ENCODE measurements at places on chromosomes 2 and 18. TPM values are rescaled to one million over a fixed set of nuclear protein-coding genes. Genes with fewer than 3 reads are reported as not detected.

DNA sequence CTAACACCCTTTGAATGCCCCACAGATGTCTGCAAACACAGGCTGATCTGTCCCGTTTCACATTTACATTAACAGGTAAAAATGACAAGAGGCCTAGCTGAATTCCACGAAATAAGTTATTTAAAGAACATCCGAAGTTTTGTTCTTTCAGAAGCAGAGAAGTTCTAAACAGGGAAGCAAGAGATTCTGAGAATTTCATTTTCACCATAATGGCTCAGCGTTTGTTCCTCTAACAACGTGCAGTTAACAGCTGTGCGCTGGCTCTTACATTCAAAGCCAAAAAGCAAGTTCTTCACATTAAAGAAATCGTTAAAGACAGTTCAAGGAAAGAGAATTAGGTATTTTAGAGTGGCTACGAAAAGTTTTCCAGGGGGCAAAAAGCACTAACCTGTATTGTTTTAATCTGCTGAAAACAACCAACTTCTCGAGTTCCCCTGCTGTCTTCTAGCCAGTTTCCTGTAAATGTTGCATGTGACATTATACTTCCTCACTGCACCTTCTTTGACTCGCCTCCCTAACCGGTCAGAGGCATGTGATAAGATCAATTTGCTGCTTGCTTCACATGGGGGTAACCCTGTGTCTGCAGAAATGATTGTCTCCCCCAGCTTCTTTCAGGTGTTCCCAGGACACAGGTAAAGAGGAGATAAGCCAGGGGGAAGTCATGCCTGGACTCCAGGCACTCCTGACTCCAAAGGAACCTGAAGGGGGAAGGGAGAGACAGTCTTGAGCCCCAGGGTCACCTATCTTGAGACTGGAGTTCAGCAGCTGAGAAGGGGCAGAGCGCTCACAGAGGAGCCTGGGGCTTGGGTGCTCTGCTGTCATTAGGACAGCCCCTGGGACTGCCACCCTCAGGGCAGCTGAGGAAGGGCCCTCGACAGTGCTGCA is 36.8 kb upstream of the WIPF1 start:
- no peaks in the 10 kb centered on the region for H3K27me3 ChIP-seq
- peak overlapping the region; percentile 68 for H3K27ac ChIP-seq
- H3K36me3 ChIP-seq, result no peaks in the 10 kb centered on the region

- no peak overlapping the region for H3K4me3 ChIP-seq
- H3K4me1 ChIP-seq, result peaks cover 15% of the 10 kb centered on the region
- H3K36me3 ChIP-seq, result no peaks in the 10 kb centered on the region
- no peaks in the 10 kb centered on the region for H3K27me3 ChIP-seq
- no peak for DNase-seq
Observed at GRCh38 chr2:74007121-74007520, 22.4 kb downstream of the TET3 start.

- H3K27ac ChIP-seq, result no peak overlapping the region
- H3K4me3 ChIP-seq, result no peak overlapping the region
- no peaks in the 10 kb centered on the region for H3K27me3 ChIP-seq
- no peaks in the 10 kb centered on the region for H3K4me1 ChIP-seq
- DNase-seq, result no peak
- no peaks in the 10 kb centered on the region for H3K36me3 ChIP-seq
Observed at GRCh38 chr2:216279459-216279858, 92.8 kb downstream of the MARCHF4 start.

DNA sequence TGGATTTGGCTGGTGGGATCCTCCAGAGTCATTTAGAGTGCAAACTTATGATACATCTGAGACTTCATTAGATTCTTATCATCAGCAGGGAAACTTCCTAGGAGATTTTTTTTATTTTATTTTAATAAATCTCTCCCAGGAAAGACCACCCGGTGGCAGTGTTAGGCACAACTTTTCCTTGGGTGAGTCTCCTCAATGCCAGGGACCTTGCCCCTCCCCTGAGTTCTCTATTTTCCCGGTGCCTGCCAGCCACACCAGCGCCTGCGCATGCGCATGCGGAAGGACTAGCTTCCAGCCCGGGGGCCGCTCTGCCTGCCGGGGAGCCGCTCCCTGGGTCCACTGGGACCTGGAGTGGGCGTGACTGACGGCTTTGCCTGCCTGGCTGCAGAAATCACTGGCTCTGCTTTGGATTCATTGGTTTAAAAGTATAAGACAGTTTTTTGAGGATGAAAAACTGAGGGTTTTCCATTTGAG is 86.6 kb downstream of the TMEM182 start:
- H3K27me3 ChIP-seq, result no peaks in the 10 kb centered on the region
- no peak overlapping the region for H3K27ac ChIP-seq
- no peak overlapping the region for H3K4me3 ChIP-seq
- H3K4me1 ChIP-seq, result no peaks in the 10 kb centered on the region

- no peaks in the 10 kb centered on the region for H3K36me3 ChIP-seq
- DNase-seq, result no peak
- H3K4me3 ChIP-seq, result no peak overlapping the region
- H3K27me3 ChIP-seq, result no peaks in the 10 kb centered on the region
Observed at GRCh38 chr2:232321156-232321816, 57.3 kb upstream of the ALPP start.

DNA sequence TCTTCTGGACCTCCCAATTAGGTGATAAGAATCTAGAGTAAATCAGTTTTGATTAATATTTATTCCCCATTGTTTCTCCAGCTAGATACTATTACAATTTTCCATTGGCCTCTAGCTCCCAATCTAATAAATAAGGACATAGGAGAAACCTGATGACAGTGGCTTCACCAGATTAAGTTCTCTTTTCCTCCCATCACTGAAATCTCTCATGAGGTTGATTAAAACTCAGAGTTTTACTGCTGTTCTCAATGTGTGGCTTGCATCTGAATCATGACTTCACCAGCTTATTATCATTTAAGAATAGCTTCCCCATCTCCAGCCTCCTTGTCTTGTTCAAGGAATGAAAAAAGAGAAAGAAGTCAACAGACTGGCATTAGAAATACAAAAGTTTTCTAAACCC is 3.9 kb upstream of the CCDC102B start:
- H3K4me1 ChIP-seq, result no peaks in the 10 kb centered on the region
- H3K27ac ChIP-seq, result no peak overlapping the region
- DNase-seq, result no peak
- H3K4me3 ChIP-seq, result no peak overlapping the region
- no peaks in the 10 kb centered on the region for H3K36me3 ChIP-seq

GRCh38 chr18:74284980-74285355 is 6.8 kb downstream of the CYB5A start:
- no peaks in the 10 kb centered on the region for H3K36me3 ChIP-seq
- H3K27ac ChIP-seq, result peak overlapping the region; percentile 85
- DNase-seq, result no peak
- peaks cover 8% of the 10 kb centered on the region for H3K4me1 ChIP-seq

GRCh38 chr2:199490049-199490448 is 32.3 kb upstream of the SATB2 start:
- H3K27ac ChIP-seq, result no peak overlapping the region
- no peaks in the 10 kb centered on the region for H3K36me3 ChIP-seq
- DNase-seq, result no peak
- H3K4me3 ChIP-seq, result no peak overlapping the region
- no peaks in the 10 kb centered on the region for H3K4me1 ChIP-seq

- no peak for DNase-seq
- no peaks in the 10 kb centered on the region for H3K36me3 ChIP-seq
- peak overlapping the region; percentile 70 for H3K4me3 ChIP-seq
- H3K27me3 ChIP-seq, result peaks cover 30% of the 10 kb centered on the region
- H3K27ac ChIP-seq, result peak overlapping the region; percentile 90
Observed at GRCh38 chr18:5893956-5894610, 1.2 kb downstream of the TMEM200C start.

DNA sequence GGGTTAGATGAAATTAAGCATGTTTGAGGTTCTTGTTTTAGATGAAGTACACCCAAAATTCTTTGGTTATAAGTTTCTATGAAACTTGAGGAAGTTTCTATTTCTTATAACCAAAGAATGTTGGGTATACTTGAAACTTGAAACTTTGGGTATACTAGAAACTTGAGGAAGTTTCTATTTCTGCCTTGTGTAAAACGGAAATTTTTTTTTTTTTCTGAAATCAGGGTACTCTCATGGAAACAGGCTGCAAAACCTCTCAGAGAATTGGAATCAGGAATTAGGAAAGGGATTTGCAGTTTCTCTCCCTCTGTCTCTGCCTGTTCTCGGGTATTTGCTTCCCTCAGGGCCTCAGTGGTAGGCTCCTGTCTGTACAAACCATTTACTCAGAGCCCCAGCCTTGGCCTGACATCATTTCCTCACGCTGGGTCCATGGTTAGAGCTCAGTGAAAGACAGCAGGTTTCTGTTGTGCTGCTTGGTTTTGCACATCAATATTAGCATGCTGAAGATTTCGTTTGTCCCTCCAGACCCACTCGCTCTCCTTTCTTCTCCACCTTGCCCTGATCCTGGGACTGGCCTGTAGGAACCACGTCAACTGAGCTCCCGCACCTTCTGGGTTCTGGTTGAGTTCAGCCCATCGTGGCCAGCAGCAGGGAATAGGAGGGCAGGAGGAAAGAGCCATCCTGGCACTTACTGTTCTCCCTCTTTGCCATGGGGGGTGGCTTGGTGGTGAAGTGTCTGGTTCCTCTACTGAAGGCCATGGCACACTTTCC is 106.4 kb downstream of the POLR1A start:
- H3K36me3 ChIP-seq, result no peaks in the 10 kb centered on the region
- peak overlapping the region; percentile 37 for H3K27ac ChIP-seq
- no peak overlapping the region for H3K4me3 ChIP-seq
- no peaks in the 10 kb centered on the region for H3K27me3 ChIP-seq

DNA sequence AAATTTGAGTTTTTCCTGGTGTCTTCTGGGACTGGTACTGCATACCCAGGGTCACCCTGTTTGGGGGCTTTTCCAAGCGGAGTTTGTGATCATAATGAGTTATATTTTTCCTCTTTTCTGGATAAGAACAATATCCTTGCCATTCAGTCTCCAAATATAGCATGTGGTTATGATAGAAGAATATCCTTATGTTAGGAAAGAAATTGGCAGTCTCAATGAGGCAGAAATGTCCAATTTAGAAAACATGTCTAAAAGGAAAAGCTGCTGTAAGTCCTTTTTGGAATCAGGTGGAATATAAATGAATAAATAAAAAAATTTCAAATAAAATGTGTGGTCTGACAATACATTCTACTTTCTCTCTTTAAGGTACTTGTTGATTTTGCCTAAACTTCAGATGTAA is 36.2 kb downstream of the SPATS2L start:
- no peak for DNase-seq
- H3K36me3 ChIP-seq, result no peaks in the 10 kb centered on the region
- peaks cover under 1% of the 10 kb centered on the region for H3K4me1 ChIP-seq

- no peaks in the 10 kb centered on the region for H3K36me3 ChIP-seq
- no peak for DNase-seq
- no peak overlapping the region for H3K27ac ChIP-seq
- H3K27me3 ChIP-seq, result no peaks in the 10 kb centered on the region
Observed at GRCh38 chr2:10307561-10308156, 5.0 kb downstream of the HPCAL1 start.

GRCh38 chr18:78454221-78454620 is 525.4 kb upstream of the SALL3 start:
- H3K4me3 ChIP-seq, result no peak overlapping the region
- no peak overlapping the region for H3K27ac ChIP-seq
- no peaks in the 10 kb centered on the region for H3K4me1 ChIP-seq
- DNase-seq, result no peak
- no peaks in the 10 kb centered on the region for H3K27me3 ChIP-seq
- H3K36me3 ChIP-seq, result no peaks in the 10 kb centered on the region

GRCh38 chr2:14700753-14701152 is 68.2 kb downstream of the LRATD1 start:
- no peaks in the 10 kb centered on the region for H3K4me1 ChIP-seq
- no peaks in the 10 kb centered on the region for H3K27me3 ChIP-seq
- H3K4me3 ChIP-seq, result no peak overlapping the region
- no peaks in the 10 kb centered on the region for H3K36me3 ChIP-seq
- H3K27ac ChIP-seq, result no peak overlapping the region
- no peak for DNase-seq

DNA sequence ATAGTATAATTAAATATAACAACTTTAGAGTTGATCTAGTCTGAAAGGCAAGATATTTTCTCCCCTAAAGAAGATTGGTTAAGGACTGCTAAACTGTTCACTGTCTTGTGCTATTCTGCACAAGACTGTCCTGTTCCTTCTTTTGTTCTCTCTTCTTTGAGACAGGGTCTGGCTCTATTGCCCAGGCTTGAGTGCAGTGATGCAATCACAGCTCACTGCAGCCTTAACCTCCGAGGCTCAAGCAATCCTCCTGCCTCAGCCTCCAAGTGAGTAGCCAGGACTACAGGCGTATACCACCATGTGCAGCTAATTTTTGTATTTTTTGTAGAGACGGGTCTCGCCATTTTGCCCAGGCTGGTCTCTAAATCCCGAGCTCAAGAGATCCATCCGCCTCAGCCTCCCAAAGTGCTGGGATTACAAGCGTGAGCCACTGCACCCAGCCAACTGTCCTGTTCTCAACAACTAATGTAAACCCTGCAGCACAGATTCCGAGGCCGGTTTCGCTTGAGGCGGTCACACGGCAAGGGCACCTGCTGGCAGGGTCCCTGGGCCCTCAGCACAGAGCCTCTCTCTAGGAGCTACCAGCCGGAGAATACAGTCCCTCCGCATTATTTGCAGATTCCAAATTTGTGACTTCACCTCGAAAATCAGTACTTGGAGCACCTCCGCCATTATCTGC is 16.4 kb downstream of the PXDN start:
- peaks cover 6% of the 10 kb centered on the region for H3K4me1 ChIP-seq
- H3K27ac ChIP-seq, result peak overlapping the region; percentile 61
- no peak overlapping the region for H3K4me3 ChIP-seq
- DNase-seq, result peak; percentile 13
- no peaks in the 10 kb centered on the region for H3K27me3 ChIP-seq
- H3K36me3 ChIP-seq, result no peaks in the 10 kb centered on the region

- H3K27me3 ChIP-seq, result no peaks in the 10 kb centered on the region
- no peak overlapping the region for H3K27ac ChIP-seq
- no peak for DNase-seq
- no peaks in the 10 kb centered on the region for H3K4me1 ChIP-seq
Observed at GRCh38 chr2:33673937-33674336, 74.8 kb upstream of the FAM98A start.

GRCh38 chr18:36630917-36631316 is 197.9 kb downstream of the TPGS2 start:
- H3K27ac ChIP-seq, result no peak overlapping the region
- no peaks in the 10 kb centered on the region for H3K27me3 ChIP-seq
- H3K4me3 ChIP-seq, result no peak overlapping the region
- DNase-seq, result no peak

DNA sequence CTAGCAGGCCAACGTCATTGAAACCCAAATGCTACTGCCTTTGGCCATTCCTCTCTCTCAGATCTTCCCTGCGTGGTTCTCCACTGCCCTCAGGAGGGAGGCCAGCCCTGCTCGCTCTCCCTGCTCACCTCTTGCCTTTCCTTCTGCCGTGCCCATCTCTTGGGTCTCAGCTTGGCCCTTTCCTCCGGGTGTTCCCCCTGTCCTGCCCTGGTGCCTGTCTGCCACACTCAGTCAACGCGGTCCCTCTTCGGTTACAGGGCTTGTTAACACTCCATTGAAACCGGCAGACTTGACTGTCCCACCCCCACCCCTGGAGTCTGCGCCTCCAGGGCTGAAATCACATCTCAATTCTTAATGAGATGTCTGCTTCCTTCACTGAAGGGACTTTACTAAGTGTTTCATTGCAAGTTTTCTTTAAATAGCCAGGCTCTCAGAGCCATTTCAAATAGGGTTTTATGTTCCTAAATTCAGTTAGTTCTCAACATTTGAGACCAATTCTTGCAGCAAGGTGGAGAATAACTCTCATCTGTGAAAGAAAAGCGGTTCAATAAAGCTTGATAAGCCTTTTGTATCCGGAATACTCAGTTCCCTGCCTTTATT is 237.6 kb downstream of the DYSF start:
- DNase-seq, result no peak
- no peaks in the 10 kb centered on the region for H3K4me1 ChIP-seq
- H3K27ac ChIP-seq, result no peak overlapping the region
- no peak overlapping the region for H3K4me3 ChIP-seq

The ZNF396 gene
- 4.3 TPM for total RNA-seq

The NMUR1 gene
- total RNA-seq, result 3.8 TPM

The LBX2 gene
- total RNA-seq, result 4.6 TPM

The ALPI gene
- total RNA-seq, result not detected

All from breast epithelium (tissue), 4 donors.